ENCODE measurements at places on chromosomes 6 and 20. TPM values are rescaled to one million over a fixed set of nuclear protein-coding genes. Genes with fewer than 3 reads are reported as not detected.

Gene TP53INP2
- total RNA-seq = 32.2 TPM

Gene SALL4
- total RNA-seq = 0.26 TPM

Gene GSTA2
- not detected for total RNA-seq

Gene VSX1
- not detected for total RNA-seq

Gene ID4
- 23.9 TPM for total RNA-seq

Gene SPATS1
- not detected for total RNA-seq

Gene WFDC5
- 6.0 TPM for total RNA-seq

Gene DDAH2
- 29.5 TPM for total RNA-seq

Gene GTPBP2
- 49.7 TPM for total RNA-seq

Gene GRM1
- total RNA-seq = not detected

Gene MAS1
- total RNA-seq = not detected

Gene PTCRA
- total RNA-seq = not detected

Gene CALHM6
- 5.3 TPM for total RNA-seq

Gene PLCB1
- total RNA-seq = 1.9 TPM
